CD4-positive, CD25-positive, alpha-beta regulatory T cell (primary cell): ENCODE measurements at places on chromosomes 5 and 9.

DNA sequence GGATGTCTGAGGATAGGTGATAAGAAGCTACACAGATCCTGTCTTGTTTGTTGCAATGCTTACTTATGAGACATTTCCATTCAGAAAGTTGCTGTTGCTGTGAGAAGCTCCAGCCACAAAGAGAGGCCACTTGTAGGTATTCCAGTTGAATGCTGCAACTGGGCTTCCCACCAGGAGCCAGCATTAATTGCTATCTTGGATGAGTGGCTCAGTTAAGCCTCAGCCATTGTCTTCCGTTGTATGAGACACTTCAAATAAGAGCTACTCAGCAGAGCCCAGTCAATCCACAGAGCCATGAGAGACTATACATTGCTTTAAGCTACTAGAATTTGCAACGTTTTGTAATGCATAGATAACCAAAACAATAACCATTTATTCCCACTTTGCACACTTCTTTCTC is 104.3 kb upstream of the ARRDC3 start:
- no peak for DNase-seq

DNA sequence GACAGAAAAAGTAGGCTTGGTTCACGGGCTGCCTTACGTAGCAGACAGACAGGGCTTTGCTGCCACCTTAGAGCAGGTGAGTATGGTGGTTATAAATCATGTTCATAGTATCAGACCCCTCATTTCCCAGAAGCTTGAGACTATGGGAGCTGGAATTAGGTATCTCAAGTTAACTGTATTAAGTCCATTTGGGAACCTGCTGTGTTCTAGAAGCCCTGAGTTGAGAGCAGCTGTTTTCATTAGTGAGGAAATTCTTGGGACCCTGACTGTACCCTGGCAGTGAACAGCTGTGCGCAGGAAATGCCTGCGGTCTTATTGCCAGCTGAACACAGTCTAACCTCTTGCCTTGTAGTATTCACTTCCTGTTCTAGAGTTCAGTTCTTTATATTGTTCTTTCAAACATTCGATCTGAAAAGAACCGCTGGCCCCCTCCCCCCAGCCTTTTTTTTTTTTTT is 29.8 kb downstream of the UGCG start:
- DNase-seq, result peak; percentile 90

DNA sequence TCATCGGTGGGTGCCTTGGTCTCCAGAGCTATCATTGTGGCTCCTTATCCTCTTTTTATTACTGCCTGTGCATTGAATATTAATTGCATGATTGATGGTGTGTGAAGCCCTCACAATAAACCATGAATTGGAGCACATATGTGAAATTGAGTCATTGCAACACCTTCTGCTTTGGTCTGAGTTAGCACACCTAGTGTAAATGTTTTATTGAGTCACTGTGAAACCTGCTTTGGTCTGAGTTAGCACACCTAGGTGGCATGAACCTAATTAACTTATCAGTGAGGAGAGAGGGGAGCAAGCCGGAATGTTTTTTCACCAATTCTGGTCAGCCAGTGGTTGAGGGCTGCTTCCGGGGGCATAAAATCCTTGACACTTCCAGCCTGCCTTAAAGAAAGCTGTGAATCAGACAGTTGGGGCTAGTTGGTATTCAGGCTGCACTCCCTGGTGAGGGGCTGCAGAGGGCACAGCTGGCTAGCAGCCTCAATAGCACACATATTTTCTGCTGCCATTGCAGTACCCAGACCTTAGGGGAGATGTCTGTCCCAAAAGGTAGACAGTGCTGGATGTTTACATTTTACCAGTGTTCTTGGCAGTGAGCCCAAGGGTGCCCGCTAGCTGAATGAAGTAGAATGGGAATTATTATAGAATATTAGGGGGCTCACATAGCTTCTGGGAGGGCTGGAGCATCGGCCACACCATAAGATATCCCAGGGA is 76.5 kb upstream of the GOLM1 start:
- no peak for DNase-seq

GRCh38 chr9:109213285-109214121 is 46.5 kb upstream of the FRRS1L start:
- DNase-seq, result no peak

DNA sequence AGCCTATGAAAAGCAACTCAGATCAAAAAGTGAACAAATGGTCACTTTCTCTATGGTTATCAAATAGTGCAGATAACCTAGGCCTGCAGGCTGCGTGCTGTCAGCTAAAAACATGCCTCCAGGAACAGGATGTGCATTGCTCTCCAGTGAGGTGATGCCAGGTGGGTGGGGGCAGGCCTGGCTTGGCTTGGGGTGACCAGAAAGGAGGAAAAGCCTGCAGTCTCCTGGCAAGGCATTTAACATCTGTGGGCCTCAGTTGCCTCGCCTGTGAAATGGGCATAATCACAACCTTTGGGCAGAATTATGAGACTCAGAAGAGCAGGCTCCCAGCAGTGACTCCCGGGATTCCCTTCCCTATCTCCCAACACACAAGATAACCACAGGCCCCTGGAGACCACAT is 135.9 kb downstream of the COL23A1 start:
- DNase-seq, result no peak

DNA sequence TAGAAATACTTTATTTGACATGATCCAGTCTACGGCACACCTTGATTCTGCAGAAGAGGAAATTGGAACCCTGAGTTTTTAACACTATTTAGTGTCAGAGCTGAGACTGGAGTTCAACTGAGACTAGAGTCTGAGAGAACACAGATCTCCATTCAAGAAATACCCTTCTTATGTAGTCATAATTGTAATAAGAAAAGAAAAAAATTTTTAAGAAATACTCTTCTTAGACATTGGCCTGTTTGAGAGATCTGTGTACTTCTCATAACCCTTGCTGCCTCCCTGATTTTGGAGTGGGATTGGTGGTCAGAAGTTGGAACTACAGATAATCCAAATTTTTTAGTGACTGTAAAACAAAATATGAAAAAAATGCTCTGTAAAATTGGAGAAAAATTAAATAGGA is 253.4 kb downstream of the ARRDC3 start:
- DNase-seq, result no peak

DNA sequence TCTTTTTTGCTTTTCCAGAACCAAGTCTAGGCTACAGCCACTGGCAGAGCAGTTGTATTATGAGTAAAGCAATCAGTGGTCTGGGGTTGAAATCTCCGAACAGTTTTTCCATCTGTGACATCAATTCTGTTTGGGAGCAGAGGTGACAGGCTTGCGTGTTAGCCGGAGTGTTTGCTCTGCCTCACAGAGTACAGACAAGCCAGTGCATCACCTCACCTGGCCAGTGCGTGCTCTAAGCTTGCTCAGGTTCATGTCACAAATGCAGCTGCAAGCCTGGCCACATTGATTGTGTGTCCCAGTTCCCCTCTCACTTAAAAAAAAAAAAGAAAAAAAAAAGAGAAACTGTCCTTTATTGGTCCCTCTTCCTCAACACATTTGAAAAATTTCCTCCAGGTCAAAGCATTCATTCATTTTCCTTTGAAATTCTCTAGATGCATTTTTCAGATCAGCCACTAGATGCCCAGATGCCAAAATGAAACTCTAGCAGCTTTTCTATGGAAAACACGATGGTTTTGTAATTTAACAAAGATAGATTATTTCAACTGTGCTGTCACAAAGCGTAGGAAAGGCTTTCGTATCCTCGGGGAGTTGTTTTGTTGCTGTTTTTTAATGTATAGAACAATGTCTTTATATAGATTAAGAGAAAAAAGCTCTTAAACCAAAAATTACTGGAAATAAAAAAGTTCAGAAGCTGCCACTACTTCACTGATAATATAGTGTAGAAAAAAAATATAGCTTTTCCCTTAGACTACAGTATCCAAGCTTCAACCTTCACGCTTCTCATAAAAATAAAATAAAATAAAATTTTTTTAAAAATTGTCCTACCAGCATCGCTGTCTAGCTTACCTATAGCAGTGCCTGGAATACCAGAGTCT is 585.5 kb downstream of the TLE1 start:
- DNase-seq, result no peak

- DNase-seq, result no peak
Measured at GRCh38 chr5:159155960-159156359, 53.4 kb downstream of the RNF145 start.

GRCh38 chr5:77397686-77398292 is 94.3 kb downstream of the WDR41 start:
- DNase-seq, result no peak
